CD4-positive, alpha-beta T cell (primary cell): ENCODE measurements at places on chromosomes 12 and 14. TPM values are rescaled to one million over a fixed set of nuclear protein-coding genes. Genes with fewer than 3 reads are reported as not detected.

The SMOC1 gene
- total RNA-seq = not detected

The RNASE1 gene
- not detected for total RNA-seq

The GRIN2B gene
- total RNA-seq = not detected

The LRRC9 gene
- total RNA-seq = not detected

- H3K27ac ChIP-seq = no peak overlapping the region
- no peak overlapping the region for H3K4me3 ChIP-seq
- DNase-seq = peak; percentile 3
- H3K36me3 ChIP-seq = peaks cover 56% of the 10 kb centered on the region
- no peaks in the 10 kb centered on the region for H3K27me3 ChIP-seq
Observed at GRCh38 chr14:105050551-105050897, 14.7 kb downstream of the GPR132 start.

GRCh38 chr14:63454863-63455622, 88.1 kb downstream of the PPP2R5E start:
- no peaks in the 10 kb centered on the region for H3K27me3 ChIP-seq
- peaks cover 26% of the 10 kb centered on the region for H3K36me3 ChIP-seq
- no peak overlapping the region for H3K27ac ChIP-seq
- DNase-seq = no peak

- no peak overlapping the region for H3K4me3 ChIP-seq
- no peak overlapping the region for H3K27ac ChIP-seq
- no peaks in the 10 kb centered on the region for H3K27me3 ChIP-seq
- no peaks in the 10 kb centered on the region for H3K4me1 ChIP-seq
Observed at GRCh38 chr14:84760489-84761126, 769.3 kb upstream of the FLRT2 start.

DNA sequence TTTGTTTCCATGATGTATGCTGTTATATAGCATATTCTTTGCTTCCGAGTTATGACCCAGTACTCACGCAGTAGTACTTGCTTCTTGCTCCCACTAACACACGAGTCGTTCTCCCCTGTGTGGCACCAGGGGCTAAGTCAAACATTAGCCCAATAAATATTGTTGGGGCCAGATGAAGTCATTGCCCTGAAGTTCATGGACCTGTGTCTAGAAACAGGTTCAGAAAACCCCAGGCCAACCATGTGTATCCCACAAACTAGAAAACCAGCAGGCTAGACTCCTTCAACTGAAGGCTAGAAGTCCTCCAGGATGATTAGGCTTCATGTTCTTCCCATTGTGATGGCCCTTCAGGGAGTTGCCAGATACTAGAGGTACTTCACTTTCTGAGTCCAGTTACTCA, 198.2 kb upstream of the RBM19 start:
- H3K27ac ChIP-seq = no peak overlapping the region
- no peak overlapping the region for H3K4me3 ChIP-seq
- no peaks in the 10 kb centered on the region for H3K36me3 ChIP-seq
- no peaks in the 10 kb centered on the region for H3K4me1 ChIP-seq
- DNase-seq = no peak

- H3K27ac ChIP-seq = no peak overlapping the region
- no peaks in the 10 kb centered on the region for H3K27me3 ChIP-seq
- no peak for DNase-seq
- H3K4me3 ChIP-seq = no peak overlapping the region
- H3K4me1 ChIP-seq = no peaks in the 10 kb centered on the region
- no peaks in the 10 kb centered on the region for H3K36me3 ChIP-seq
Observed at GRCh38 chr12:58435647-58436046, 484.7 kb downstream of the LRIG3 start.

DNA sequence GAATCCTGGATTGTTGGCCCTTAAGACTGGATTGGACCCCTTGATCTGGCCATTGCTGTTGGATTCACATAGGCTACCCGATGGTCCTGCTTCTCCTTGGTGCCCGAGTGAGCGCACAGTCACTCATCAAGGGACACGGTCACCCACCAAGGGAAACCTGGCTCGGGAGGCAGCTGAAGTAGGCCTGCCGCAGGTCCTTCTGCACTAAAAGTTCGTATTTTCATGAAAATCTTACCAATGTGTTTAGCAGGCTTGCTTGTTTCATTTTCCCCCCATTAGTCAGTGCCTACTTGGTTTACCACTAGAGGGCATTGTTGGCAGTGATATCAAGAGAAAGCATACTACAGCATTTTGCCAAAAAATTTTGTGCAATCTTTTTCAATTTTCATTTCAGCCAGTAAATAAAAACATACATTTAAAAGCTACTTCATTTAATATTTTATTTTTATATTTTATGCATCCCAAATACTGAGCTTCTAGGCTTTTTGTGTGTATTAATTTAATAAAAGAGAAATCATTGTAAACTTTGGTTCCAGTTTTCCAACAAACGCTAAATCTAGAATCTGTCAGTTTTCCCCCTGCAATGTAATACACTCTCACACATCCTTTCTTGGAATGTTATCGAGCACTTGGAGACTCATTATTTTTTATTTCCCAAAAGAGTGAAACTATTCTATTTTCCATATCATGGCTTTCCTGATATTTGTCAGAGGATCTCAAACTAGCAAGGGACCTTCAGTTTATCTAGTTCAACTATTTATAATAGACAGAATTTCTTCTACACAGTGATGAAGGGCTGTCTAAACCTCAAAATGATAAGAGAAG, 116.7 kb downstream of the LMNTD1 start:
- H3K4me3 ChIP-seq = no peak overlapping the region
- H3K4me1 ChIP-seq = peaks cover 4% of the 10 kb centered on the region
- peak; percentile 9 for DNase-seq
- no peaks in the 10 kb centered on the region for H3K27me3 ChIP-seq

DNA sequence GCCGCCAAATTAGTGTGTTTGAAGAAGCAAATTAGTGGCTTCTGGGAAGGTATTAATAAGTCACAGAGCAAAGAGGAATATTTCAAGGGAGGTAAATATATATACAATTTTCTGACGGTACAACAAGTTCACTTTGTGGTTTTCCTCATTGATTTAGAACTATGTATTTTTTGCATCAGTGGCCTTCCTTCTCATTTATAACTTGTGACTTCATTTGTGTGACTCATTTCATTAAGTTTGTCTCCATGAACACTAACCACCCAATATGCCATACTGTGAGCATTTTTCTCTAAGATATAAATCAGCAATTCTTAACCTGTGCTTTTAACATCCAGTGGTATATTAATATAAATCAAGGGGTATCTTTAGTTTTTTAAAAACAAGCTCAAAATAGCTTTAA, 29.3 kb upstream of the ARHGAP5 start:
- no peaks in the 10 kb centered on the region for H3K36me3 ChIP-seq
- H3K27me3 ChIP-seq = peaks cover 4% of the 10 kb centered on the region
- no peak overlapping the region for H3K4me3 ChIP-seq
- H3K27ac ChIP-seq = no peak overlapping the region
- no peak for DNase-seq
